ENCODE measurements at places on chromosomes 3 and 15.

- no peak for DNase-seq
Measured at GRCh38 chr3:41698898-41699297, 263.0 kb downstream of the ULK4 start.

DNA sequence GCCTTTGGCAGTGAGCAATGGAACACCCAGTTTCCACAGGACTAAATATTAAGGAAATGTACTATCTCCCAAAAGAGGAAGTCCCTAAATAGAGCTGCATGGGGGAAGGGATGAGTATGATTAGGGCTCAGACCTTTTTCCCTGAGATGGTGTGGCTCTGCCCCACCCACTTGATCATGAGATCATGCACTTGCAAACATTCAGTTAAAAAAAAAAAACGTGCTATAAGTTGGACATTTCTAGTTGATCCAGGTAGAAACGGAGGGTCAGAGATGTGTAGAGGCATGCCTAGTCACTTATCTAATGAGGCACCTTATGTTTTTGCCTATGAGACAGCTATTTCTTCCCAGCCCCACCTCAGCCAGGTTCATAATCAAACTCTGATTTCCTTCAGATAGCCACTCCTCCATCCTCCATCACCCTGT, 24.5 kb upstream of the SSR3 start:
- DNase-seq, result no peak

- no peak for DNase-seq
Measured at GRCh38 chr3:165503825-165504224, 307.6 kb upstream of the SLITRK3 start.

DNA sequence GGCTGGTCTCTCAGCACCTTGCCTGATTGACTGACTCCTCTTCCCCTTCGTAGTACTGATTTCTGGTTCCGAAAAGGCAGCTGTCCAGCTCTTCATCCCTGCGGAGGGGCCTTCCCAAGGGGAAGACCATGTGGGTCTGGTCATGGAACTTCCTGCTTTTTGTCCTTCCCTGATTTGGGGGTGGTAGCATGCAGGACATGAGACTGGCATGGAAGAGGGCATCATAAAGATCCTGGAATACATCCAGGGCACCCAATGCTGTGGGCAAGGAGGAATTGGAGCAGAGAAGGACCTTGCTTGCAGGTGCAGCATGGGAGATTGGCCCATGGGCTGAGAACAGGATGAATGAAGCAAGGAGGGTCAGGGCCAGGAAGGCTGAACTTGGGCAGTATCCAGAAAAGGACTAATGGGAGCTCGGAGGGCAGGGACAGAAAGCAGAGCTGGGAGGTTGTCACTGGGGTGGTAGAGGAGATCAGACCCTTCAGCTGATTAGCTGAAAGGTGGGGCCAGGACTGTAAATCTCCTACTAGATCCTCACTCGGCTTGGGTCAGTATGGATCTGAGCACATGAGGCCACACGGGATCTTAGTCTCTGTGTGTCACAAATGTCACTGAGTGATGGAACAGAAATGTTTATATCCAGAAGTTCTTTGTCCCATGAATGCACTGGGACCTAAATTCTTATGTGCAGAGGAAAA, 59.5 kb downstream of the AMOTL2 start:
- no peak for DNase-seq

DNA sequence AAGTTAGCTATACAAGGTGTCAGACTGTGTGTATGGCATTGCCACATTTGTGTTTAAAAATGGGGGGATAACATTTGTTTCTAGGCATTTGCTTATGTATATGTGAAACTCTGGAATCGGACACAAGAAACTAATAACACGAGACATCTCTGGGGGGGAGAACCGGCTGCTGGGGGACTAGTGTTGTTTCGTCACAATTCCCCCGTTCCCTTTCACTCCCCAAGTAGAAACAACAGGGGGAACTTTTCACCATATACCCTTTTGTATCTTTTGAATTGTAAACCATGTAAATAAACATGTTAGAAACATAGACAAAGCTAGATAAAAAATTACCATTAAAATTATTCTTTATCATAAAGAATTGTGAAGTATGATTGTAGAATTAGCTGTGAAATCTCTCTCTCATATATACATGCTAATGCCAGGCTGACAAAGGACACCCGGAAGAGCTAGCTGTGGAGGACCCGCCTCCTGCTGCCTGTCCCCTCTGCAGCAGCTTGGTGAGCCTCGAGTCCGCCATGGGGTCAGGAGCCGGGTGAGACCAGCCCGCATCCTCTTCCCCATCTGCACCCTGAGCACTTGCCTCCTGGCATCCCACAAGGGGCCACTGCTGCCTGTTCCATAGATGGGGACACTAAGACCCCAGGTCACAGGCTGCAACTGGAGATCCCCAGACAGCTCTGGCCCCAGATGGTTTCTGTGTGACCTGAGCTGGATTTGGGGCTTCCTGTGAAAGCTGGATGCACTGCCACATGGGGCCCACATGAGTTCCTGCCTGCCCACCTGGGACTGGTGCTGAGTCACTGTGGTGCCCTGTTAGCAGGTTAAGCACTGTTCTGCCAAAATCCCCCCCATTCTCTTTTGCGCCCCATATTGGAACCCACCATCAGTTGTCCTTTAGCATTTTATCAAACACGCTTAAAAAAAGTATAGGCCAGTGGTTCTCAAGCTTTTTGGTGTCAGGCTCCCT, 91.6 kb downstream of the IQSEC1 start:
- no peak for DNase-seq

- DNase-seq, result no peak
Measured at GRCh38 chr3:36663666-36664291, 100.6 kb downstream of the DCLK3 start.

DNA sequence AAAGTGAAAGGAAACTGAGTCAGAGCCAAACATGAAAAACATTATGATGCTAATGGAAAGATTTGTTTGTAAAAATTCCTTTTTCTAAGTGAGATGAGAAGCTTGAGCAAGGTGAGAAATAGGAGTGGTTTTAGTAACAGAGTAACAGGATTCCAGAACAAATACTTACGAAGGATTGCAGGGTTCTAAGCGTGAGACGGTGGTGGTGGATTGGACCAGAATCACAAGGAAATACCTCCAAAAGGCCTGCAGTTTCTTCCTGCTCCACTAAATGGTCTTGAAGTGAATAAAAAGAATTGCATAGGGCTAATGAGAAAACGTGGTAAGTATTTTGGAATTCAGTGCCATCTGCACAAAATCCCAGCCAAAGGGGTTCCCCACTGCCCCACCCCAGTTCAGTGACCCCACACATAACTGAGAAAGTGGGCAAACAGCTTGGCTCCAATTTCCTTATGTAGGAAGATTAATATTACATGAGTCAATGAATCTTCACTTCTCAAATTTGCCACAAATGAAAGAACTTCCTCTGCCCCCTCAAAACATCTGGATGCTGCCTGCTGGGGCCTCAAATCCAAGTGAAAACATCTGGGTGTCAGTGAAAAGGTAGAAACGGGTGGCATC, 283.8 kb upstream of the NR2F2 start:
- DNase-seq, result no peak

DNA sequence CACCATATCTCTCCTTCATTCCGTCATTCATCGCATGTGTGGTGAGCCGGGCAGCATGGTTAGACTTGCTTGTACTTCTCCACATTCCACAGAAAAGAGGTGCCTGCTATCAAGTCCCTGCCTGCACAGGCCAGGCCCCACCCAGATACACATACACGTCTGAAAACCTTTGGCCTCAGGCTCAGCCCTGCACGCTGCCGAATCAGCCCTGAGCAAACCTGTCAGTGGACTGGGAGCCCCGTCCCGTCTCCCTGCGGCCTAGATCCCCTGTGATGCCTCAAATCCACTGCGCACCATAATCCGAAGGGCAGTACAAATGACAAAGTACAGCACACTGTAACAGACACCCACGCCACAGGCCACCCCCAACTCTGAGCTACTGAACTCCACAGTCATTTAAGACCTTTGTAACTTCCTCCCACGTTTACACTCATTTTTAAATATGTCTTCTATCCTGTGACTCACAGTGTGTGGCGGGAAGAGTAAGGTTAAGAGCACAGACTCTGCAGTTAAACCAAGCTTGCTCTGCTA, 67.1 kb downstream of the MB21D2 start:
- DNase-seq, result no peak
